ENCODE measurements at places on chromosomes 2 and 18.

GRCh38 chr2:12287220-12287751 is 429.4 kb upstream of the TRIB2 start:
- DNase-seq, result no peak

- no peak for DNase-seq
Measured at GRCh38 chr2:149766339-149766738, 178.8 kb upstream of the MMADHC start.

DNA sequence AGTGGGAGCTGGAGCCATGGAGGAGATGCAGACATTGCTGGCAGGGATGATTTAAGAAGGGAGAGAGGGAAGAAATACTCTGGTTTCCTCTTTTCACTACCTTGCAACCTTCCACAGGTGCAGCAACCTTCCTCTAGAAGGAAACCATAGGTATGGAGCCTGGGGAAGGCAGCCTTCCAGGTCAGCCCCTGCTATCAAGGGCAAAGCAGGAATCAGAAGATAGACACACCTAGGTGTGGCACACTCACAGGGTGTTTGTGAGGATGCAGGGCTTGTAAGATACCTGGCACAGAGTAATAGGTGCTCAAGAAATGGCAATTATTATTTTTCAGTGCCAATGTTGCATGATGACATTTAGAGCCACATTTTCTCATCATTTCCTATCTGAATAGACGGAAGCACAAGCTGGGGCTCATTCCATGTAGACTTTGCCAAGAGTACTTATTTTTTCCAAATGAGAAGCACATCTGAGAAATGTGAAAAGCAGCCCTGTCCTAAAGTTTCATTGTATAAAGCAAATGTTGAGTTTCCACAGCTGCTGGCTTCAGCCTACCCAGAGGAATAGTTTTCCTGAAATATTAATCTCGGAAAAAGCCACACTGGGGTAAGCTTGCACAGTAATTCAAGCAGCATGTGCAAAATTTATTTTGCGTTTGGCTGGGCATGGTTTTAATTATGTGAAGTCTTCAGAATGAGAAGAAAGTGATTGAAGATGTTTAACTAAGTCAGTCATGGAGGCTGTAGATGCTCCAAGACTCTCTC is 20.6 kb downstream of the EVA1A start:
- DNase-seq, result no peak

GRCh38 chr2:207897541-207898353 is 127.6 kb downstream of the PLEKHM3 start:
- DNase-seq, result peak; percentile 17

GRCh38 chr2:239469106-239469960 is 68.5 kb upstream of the HDAC4 start:
- DNase-seq, result no peak

DNA sequence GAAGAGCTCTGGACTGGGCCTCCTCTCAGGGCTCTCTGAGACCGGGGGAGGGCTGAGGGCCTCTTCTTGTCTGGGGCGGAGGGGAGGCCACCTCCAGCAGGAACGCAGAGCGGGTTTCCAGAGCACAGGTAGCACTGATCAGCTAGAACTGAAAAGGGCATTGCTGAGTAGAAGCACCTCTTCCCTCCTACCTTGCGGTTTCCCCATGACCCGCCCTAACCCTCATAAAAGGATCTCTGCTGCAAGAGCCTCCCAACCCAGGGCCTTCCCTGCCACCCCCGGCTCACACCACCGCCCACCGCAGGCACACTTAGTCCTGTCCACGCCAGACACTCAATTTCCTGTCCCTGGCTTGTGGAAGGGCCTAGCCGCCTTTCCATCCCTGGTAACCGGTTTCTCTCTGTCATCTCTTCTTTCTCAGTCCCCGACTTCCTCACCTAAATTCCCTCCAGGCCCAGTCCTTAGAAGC is 966 bp downstream of the ADCY3 start:
- DNase-seq, result peak; percentile 37

DNA sequence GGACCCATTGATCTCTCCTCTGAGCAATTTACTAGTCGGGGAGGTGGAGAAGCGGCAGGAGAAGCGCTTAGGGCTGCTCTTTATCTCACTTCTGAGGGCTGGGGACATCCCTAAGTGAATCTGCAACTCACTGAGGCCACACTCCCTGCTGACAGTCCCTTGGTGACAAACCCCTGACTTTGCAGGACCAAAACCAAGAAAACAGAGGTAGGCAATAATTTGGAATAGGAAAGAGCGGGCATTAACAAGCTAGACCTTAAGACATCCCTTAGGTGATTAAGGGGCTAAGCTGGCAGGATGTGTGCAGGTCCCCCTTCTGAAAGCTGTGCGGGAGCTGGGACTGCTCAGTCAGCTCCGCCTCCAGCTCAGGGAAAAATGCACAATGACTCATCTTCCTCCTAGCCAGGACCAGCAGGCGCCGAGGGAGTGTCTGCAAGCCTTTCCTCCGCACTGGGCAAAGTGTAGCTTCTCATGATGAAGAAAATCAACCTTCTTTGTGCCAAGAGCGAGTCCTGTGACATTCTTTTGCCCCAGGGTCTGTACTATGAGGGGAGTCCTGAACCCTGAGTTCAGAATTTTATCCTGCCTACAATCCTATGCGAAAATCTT is 63.3 kb downstream of the BOD1L2 start:
- no peak for DNase-seq

DNA sequence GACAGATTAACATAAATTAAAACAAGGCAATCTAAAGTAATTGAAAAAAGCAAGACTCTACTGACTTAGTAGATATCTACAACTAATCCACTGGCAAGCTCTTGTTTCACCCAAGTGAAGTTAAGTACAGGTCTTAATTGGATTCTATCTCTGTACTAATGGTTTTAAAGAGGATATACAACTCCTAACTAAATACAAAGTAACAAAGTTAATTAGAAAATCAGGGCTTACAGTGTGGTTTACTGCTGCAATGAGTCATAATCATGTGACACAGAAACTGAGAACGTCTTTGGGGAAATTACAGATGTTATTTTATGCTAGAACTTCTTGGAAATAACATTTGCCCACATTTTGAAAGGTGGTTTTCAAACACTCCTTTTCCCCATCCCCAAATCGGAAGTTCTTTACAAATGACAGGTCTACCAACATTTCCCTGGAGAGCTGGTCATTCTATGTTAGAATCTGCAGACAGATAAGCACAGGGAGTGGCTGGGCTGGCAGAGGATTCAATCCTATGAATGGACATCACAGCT is 245.3 kb downstream of the STK39 start:
- no peak for DNase-seq

All from HuH-7.5 (cell line).